Activated T-helper 17 cell treated with anti-CD3 and anti-CD28 coated beads, Interleukin-2, amount 50 U/mL, for 72 hours (primary cell): ENCODE measurements at places on chromosomes 11 and 22.

GRCh38 chr22:43550672-43551071, 138.9 kb downstream of the MPPED1 start:
- ATAC-seq = no peak

DNA sequence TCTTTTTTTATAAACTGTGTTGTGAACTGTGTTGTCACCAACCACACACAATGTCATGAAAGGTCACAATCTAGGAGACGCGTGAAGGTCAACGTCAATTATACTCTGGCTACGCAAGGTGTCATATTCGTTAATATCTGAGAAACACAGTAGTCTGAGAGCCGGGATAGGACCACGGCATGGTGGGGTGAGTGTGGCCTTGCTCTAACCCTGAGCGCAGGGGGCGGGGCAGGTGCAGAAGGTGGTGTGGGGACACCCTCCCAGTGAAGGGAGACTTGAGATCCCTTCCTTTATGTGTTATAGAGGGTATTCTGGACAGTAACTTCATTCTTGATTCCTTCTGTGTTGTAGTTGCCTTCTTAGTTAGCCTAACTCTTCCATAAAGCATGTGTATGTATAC, 883.0 kb downstream of the OPCML start:
- no peak for ATAC-seq

GRCh38 chr22:30048681-30049080, 31.6 kb upstream of the HORMAD2 start:
- ATAC-seq = no peak

GRCh38 chr11:9302448-9302847, 11.9 kb downstream of the TMEM41B start:
- no peak for ATAC-seq

DNA sequence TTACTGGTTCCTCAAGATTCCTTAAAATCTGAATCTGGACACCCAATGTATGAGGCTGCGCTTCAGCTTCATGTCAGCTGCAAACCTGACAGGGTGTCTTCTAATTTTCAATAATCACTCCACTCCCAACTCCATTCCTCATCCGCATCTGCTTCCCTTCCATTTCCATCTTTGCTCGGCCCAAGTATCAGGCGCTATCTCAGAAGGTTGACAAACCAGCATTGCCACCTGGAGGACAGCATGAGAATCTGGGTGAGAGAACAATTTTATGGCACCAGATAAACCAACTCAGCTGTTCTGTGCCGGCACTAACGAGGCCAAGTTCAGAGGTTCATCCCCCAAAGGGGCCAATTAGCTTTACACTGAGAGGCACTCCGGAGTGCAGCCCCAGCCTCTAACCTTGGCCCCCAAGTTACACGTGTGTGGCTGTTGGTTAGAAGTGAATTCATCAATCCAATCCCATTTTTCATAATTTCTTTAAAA, 79.1 kb upstream of the LMO2 start:
- no peak for ATAC-seq

DNA sequence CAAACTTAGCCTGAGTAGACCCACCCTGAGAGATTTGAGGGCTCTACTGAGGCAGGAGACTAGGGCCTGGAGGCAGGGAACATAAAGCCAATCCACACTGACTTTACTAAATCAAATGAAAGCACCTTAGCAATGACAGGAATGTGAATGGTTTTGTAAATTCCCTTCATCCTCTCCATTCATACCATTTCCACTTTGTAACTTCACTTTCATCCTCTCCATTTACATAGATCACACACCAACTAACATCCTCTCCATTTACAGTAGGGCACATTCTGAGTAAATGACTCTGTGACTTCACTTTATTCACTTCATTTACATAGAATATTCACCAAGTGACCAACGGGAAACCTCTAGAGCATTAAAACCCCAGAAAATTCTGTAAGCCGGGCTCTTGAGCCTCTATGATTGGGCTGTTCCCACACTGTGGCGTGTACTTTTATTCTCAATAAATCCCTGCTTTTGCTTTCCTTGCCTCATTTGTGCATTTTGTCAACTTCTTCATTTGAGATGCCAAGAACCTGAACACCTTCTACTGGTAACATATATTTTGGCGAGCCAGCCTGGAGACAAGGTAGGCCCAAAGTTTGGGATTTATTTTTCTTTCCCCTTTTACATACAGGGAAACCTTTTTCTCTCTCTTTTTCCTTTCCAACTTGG, 82.9 kb downstream of the PIWIL4 start:
- ATAC-seq = no peak

GRCh38 chr22:29146771-29147170, 58.9 kb upstream of the EMID1 start:
- ATAC-seq = no peak

DNA sequence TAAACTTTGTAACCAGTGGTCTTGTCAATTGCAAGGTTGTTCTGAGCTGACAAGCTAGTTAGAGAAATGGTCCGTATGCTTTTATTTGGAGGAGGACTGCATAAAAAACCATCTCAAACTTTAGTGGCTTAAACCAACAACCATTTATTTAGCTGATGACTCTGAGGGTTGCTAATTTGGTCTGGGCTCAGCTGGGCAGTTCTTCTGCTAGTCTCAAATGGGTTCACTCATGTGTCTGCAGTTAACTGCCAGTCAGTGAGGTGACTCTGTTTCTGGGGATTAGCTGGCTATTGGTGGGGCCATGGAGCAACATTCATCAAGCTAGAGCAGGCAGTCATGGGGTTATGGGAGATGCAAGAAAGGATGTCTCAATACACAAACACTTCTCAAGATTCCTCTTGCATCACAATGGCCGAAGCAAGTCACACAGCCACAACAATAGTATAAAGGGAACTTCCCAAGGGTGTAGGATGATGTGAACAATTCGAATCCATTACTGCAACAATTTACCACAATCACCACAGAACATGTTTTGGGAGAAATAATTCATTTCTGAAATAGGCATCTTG, 521.9 kb downstream of the INSC start:
- no peak for ATAC-seq

- no peak for ATAC-seq
These were observed 30.4 kb downstream of the KCNJ4 start for GRCh38 chr22:38424525-38425080.

DNA sequence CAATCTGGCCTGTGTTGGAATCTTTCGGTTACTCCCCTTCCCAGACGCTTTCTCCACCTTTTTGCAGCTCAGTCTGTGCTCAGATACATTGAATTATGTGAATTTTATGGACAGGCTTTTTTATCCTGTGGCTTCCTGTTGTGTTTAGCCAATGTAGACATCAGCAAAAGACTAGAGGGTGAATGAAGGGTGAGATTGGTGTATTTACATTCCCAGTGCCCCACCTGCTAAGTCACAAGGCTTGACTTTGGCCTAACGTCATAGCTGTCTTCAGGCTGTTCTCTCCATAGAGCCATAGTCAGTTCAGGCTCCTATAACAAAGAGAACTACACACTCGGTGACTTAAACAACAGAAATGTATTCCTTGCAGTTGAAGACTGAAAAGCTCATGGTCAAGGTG, 97.5 kb upstream of the FSHB start:
- ATAC-seq = no peak

- no peak for ATAC-seq
These were observed 1.3 kb downstream of the TBRG1 start for GRCh38 chr11:124623861-124624525.

- ATAC-seq = no peak
These were observed 369.3 kb downstream of the DLG2 start for GRCh38 chr11:85257837-85258236.

DNA sequence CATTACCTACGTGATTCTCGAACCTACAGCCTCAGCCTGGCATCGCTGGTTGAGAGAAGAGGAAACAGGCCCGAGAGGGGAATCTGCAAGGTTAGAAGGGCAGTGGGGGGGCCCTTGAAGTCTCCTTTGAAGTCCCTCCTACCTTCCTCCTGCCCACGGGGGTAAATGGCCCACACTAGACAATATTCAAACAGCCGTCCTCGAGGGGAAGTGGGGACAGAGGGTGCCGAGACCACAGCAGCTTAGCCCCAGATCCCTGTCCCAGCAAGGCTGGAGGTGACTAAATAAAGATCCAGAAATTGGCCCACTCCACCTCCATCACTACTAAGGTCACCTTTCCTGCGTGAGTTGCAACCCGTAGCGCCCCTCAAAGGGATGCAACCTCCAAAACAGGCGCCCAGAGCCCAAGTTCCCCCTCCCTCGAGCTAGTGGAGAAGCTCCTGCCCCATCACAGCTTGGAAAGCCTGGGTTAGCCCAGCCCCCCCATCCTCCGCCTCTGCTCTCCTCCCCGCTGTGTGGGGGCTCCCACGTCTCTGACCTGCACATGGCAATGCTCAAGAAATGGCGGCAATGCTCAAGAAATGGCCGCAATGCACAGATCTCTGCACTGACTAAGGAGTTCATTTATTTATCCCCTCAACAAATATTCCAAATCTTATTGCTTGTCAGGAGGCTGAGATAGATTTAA, 788 bp upstream of the RASL10A start:
- ATAC-seq = no peak

GRCh38 chr11:93570759-93571413, 27.7 kb upstream of the SMCO4 start:
- no peak for ATAC-seq

DNA sequence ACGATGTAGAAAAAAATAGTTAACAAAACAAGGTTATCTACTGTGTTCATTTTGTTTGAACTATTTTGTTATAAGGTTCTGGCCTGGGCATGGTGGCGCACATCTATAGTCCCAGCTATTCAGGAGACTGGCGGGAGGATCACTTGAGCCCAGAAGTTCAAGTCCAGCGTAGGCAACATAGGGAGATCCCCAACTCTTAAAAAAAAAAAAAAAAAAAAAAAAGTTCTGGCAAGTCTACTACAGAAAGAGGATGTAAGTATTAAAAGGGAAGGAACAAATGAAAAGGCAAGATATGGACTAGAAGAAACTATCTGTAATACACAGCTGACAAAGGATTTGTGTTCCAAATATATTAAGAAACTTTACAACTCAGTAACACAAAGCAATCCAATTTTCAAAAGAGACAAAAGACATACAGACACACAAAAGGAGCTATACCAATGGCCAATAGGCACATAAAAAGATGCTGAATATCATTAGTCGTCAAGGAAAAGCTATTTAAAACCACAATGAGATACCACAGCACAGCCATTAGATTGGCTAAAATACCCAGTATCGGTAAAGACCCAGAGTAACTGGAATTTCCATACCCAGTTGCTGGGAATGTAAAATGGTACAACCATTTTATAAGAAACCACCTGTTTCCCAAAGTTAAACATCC, 27.4 kb downstream of the RRAS2 start:
- ATAC-seq = no peak

DNA sequence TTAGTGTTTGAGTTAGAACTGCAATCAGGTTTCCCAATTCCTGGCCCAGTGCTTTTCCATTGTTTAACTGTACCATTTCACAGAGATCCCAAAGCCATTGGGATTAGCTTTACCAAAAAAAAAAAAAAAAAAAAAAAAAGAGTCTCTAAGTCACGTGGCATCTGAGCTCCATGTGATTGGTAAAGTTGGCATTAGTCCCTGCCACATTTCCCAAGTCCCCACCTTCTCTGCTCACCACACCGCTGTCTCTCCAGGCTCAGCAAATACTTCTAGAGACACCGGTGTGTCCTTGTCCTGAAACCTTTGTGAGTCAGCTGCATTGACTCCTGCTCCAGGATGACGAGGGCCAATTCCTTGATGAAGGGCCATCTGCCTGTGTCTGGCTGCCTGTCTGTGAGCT, 305.3 kb downstream of the KIRREL3 start:
- ATAC-seq = no peak

GRCh38 chr11:122207505-122207904, 91.5 kb upstream of the BLID start:
- ATAC-seq = no peak

- ATAC-seq = no peak
These were observed 7.8 kb downstream of the LDHAL6A start for GRCh38 chr11:18463439-18463838.

GRCh38 chr11:98185245-98185644, 835.5 kb upstream of the CNTN5 start:
- no peak for ATAC-seq

DNA sequence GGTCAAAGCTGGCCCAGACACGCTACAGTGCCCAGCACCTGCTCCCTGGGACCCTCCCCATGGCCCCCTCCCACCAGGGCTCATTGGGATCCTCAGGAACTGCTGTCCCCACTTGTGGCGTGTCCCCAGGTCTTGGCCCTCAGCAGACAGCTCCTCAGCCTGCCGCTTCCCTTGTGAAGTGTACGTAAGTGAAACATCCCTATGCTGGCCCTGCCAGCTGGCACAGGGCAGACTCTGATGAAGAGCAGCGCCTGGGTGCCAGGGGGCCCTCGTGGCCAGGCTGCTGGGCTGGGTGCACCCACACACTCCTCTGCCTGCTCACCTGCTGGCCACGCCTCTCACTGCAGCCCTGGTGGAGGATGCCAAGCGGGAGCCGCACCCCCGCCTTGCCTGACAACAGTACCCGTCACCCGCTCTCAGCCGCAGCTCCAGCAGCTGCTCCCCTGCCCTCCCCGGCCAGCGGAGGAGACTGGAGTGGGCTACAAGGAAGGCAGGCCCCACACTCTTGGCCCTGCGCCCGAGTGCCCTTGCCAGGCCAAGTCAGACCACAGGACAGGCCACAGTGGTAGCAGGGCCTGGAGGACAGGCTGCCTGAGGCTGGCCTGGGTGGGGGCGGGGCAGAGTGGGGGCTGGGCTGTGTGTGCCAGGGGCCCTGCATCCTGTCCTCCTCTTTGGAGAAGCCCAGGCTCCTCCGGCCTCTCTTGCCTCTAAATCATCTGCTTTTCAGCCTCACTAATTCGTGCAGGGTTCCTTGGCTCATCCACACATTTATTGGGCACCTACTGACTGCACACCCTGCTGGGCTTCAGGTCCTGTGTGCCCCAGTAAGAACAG, 39.5 kb downstream of the IGF2 start:
- no peak for ATAC-seq

DNA sequence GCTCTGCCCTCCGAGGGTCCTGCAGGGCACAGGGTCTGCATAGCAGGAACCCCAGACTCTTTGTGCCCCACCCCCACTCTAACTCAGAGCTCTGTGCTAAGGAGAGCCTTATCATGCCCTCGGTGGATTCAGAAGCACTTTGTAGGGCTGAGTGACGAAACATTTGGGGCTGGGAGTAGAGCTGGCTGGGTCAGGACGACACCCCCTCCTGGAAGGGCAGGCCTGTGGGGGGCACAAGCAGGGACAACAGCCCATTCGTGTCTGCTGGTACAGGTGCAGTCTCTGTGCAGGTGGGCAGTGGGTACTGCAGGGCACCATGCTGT, 8.9 kb downstream of the APOBEC3A start:
- no peak for ATAC-seq

DNA sequence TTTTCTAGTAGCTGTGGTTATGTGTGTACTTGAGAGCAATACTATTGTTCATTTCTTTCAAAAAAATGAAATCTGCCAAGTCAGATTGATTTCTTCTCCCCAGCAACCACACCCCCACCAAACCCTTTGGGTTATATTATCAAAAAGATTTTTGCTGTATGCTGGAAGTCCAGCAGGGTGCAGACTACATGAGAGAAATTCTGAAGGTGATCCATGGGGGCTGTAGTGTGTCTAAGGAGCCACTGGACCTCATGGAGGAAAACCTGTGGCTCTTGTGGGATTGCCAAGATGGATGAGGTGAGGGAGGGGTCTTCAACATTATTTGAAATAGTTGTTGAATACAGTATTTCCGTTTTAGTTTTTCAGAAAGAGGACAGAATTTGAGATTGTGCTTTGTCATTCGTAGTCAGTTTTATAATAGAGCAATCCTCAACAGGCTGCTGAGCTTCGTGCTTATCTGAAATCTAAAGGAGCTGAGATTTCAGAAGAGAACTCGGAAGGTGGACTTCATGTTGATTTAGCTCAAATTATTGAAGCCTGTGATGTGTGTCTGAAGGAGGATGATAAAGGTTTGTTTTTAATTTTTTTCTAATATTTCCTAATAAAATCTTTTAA, 3.1 kb downstream of the EIF3M start:
- no peak for ATAC-seq

- ATAC-seq = no peak
These were observed 3.4 kb downstream of the NLRP6 start for GRCh38 chr11:281486-282161.
